Umbilical cord (tissue), 2 donors: ENCODE measurements at places on chromosomes 2 and 18. TPM values are rescaled to one million over a fixed set of nuclear protein-coding genes. Genes with fewer than 3 reads are reported as not detected.

GRCh38 chr2:73000808-73001570 lies 70.5 kb downstream of the SFXN5 start:
- no peak for DNase-seq

POU3F3 gene
- total RNA-seq: not detected

UGT1A10 gene
- 0.48 TPM for total RNA-seq

- no peak for DNase-seq
Observed at GRCh38 chr2:144067506-144067905, 452.4 kb downstream of the ZEB2 start.

DNA sequence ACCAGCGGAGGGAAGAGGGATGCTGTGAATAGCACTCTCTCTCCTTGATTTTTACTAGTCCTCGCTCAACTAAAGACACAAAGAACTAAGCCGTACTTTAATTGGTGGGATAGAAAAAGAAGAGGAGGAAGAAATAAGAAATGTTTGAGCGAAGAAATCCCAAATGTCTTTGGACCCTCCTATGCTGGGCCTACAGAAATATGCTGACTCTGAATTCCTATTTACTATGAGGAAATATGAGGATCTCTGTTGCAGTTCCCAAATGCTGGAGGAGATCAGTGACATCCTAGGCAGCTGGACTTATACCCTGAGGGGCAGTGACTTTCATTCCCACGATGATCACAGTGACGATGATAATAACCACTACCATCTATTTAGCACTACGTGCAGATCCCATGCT lies 16.6 kb upstream of the PIEZO2 start:
- no peak for DNase-seq

GRCh38 chr2:226623587-226624368 lies 175.8 kb downstream of the IRS1 start:
- peak; percentile 94 for DNase-seq

- no peak for DNase-seq
Observed at GRCh38 chr2:96135621-96136020, 2.7 kb downstream of the ASTL start.

AQP12A gene
- not detected for total RNA-seq

DNA sequence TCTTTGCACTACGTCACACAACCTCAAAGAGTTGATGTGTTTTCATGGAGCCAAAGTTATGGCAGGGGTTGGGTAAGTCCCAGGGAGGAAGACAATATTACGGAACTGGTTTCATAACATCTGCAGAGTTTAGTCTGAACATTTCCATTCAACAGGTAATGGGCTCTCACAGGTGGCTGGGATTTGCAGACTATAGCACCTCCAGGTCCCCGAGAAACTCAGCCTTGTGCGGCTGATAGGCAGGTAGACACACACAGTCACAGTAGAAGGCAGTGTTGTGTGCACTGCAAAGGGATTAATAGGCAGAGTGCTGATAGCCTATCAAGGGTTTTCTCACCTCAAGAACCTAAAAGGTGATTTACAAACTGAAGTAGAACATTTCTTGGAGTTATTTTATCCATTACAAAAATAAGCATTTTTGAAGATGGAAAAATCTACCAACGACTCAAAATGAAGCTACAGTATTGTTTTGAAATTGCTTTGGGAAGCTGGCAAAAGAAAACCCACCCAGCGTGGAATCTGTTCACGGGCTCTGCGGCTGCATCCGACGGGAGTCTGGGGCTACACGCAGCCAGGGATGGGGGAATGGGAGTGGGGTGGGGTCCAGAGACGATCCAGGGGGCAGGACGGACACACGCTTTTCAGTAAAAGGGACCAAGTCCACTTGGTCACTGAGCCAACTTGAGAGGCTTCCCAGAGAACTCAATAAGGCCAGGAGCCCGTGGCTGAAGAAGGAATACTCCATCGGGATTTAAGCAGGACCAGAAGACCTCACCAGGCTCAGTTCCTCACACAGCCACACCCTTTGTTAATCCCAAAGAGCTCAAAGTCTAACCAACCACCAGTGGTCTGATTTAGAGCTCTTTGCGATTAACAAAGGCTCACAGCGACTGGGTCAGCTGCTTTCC lies 82.9 kb downstream of the CHRNA1 start:
- peak; percentile 83 for DNase-seq

GRCh38 chr18:50203801-50204604 lies 9.1 kb upstream of the MYO5B start:
- DNase-seq: peak; percentile 41

GRCh38 chr18:57806978-57807285 lies 3.8 kb upstream of the ATP8B1 start:
- DNase-seq: no peak

UBE2F gene
- total RNA-seq: 115 TPM

DNA sequence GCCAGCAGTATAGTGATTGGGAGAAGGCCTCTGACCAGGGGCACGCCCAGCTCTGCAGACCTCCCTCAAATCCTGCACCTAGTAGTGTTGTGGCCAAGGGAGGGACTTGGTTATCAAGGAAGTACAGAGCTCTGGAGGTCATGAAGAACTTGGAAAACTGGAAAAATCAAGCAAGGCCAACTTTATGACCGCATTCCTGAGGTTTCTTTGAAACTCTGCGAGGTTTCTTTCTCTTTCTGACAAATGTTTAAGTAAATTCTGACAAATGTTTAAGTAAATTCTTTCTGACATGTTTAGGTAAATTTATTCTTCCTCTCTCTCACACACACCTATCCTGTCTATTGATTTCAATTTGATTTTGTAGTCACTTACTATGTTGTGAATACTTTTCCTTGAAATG lies 31.0 kb downstream of the CLIP4 start:
- DNase-seq: no peak

BMP10 gene
- 0.48 TPM for total RNA-seq

- no peak for DNase-seq
Observed at GRCh38 chr18:78612318-78612717, 367.3 kb upstream of the SALL3 start.

KANSL3 gene
- 28.2 TPM for total RNA-seq

TMEM37 gene
- not detected for total RNA-seq

DNA sequence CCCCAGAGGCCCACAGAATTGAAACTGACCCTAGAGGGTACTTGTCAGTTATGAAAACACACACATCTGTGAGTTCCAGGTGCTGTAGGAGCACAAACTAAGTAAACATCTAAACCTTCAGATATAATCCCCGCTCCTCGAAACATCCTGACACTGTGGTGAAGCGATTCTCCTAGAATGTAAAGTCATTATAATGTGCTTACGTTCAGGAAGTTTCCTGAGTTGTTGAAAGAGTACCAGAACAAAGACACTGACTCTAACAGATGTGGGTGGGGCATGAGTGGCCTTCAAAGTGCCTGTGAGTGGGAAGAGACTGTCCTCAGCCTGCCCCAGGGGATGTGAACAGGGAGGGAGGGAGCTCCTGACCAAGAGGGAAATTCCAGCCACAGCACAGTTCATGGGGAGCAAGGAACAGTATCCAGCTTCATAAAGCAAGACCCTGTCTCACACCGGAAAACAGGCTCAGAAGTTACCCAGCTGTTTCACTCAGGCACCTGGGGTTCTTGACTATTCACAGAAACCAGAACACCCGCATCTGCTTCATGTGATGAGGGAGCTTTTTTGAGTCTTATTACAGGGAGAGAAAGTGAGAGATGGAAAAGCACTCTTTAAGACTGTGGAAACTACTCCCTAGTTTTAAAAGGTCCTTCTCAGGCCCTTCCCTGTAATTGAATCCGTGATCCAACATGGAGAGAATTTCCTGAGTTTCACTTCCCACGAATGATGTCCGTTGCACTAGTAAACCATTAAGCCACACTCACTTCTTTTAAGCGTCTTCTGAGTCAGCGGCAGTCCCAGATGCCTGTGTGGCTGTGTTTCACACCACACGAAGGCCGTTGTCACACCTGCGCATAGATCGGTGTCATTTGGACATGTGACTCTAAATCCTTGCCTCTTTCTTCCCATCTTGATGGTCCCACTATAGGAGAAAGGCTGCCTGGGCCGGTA lies 88.6 kb upstream of the EML6 start:
- peak; percentile 18 for DNase-seq

DNA sequence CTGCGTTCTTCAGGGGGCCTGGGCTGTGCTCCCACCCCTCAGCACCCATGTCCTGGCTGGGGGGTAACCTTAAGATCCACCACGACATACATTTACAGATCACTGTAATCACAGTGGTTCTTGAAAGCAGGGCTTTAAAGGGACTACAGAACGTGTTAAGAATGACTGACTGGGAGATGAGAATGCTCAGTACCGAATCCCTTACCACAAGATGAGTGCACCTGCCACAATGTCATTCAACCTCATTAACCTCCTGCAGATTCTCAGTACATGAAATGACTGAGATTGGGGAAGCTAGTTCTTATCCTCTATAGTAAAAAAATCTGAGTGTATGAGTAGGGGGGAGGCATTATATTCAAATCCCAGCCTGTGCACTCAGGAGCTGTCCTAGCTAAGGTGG lies 10.5 kb upstream of the PIEZO2 start:
- no peak for DNase-seq

PPP1R1C gene
- total RNA-seq: 23.4 TPM

DNA sequence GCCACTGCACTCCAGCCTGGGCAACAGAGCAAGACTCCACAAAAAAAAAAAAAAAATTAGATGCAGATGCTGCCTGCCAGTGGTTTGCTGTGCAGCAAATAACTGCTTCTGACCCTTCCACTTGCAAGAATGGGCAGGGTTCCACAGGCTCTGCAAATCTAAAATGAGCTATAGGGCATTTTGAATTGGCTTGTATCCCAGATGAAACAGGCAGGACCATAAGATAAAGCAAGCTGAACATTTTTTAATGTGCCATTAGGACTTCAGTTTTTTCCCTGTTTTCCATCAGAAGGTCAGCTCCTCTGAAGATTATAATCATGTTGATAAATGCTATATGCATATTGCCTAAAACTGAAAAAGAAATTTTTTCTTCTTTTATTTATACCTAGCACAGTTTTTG lies 15.7 kb upstream of the FZD7 start:
- DNase-seq: peak; percentile 92

- no peak for DNase-seq
Observed at GRCh38 chr2:42961961-42962360, 169.6 kb upstream of the HAAO start.

CRACDL gene
- total RNA-seq: 1.9 TPM

DSG4 gene
- 0.24 TPM for total RNA-seq

DNA sequence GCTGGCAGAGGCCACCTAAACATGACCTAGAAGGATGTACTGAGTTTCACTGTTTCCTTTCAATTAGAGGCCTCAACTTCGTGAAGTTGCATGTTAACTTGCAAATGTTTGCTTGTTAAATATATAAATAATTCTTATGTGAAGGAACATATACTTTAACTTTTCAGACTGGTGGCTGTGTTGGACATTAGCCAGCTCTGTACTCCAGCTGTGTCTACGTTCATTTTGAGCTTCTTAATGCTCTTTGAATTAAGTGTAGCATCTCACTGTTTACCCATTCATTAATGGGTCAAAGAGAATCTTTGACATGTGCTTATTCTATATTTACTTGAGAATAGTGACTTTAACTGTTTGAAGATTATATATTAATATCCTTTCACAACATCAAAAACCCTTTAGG lies 823.2 kb upstream of the ID2 start:
- no peak for DNase-seq

RPRM gene
- 6.0 TPM for total RNA-seq

LOXHD1 gene
- total RNA-seq: not detected

ACADL gene
- total RNA-seq: 6.0 TPM

RNPEPL1 gene
- 16.6 TPM for total RNA-seq

GAL3ST2 gene
- 2.2 TPM for total RNA-seq

DNA sequence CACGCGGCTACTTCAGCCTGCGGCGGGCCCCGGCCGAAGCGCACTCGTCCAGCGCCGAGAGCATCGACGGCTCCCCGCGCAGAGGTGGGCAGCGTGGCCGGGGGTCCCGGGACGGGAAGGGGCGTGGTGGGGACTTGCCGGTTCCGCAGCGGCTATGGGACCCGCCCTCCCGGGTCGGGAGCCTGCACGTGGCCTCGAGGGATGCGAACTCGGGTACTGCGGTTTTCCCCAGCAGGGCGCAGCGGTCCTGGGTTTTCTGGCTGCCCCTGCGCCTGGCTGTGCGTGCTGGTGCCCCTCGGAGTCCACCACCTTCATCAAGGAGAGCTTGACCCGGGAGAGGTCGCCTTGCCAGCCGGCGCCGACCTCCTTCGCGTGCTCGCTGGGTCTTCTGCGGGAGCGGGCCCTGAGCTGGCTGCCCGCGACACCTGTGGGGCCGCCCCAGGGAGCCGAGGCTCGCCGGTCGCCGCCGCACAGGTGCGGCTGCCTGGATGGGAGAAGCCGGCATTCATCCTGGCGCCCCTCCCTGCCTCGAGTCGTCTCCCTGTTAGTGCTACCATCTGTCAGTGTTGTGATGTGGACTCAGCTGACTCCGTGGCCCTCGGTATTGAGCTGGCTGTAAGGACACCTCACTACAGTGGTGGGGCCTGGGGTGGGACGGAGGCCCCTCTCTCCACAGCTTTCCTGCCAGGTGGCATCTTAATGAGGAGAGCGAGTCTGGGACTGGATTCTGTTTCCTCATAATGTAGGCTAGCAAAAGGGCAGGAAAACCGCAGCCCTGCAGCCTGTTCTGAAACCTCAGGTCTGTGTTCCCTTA lies 177.3 kb downstream of the AGAP1 start:
- DNase-seq: no peak

GRCh38 chr18:50879302-50880118 lies 592 bp downstream of the ME2 start:
- DNase-seq: peak; percentile 50

GPR155 gene
- 9.9 TPM for total RNA-seq

HAAO gene
- total RNA-seq: 19.0 TPM

SOWAHC gene
- total RNA-seq: 34.4 TPM

GRCh38 chr2:180519276-180519675 lies 461.1 kb upstream of the UBE2E3 start:
- no peak for DNase-seq

- DNase-seq: peak; percentile 27
Observed at GRCh38 chr2:241703032-241703604, 1.3 kb downstream of the ING5 start.

GRCh38 chr2:221958224-221958623 lies 340.6 kb downstream of the PAX3 start:
- DNase-seq: no peak

DNA sequence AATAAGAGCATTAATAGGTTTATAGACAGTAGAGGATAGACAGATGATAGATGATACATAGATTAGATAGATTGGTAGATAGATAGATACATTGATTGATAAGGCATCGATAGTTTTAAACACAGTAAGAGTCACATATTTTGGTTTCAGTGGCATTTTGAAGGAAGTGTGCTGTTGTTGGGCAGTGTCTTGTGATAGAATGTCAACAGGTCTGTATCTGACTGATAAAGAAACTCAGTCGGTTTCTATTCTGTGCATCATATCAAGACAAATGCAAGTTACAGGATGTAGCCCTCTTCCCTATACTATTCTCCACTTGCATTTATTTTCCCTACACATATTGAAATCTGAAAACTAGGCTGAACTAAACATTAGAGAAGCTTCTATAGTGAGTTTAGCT lies 1229.0 kb upstream of the ZEB2 start:
- no peak for DNase-seq

- DNase-seq: no peak
Observed at GRCh38 chr18:68532328-68532885, 182.5 kb downstream of the TMX3 start.

WBP1 gene
- 29.4 TPM for total RNA-seq

TMEM87B gene
- 108 TPM for total RNA-seq

GRCh38 chr2:85741833-85742455 lies 11.8 kb upstream of the ATOH8 start:
- DNase-seq: peak; percentile 76

- DNase-seq: no peak
Observed at GRCh38 chr2:242075696-242076095, 206.2 kb downstream of the RTP5 start.
